ENCODE measurements at places on chromosomes 6 and 20.
A peak's percentile ranks its signal among the peaks of the same experiment; 100 is the strongest.

- DNase-seq: no peak
Measured at GRCh38 chr6:88166493-88167351, 575 bp upstream of the CNR1 start.

- no peak for DNase-seq
Measured at GRCh38 chr20:41265938-41266337, 51.6 kb downstream of the ZHX3 start.

DNA sequence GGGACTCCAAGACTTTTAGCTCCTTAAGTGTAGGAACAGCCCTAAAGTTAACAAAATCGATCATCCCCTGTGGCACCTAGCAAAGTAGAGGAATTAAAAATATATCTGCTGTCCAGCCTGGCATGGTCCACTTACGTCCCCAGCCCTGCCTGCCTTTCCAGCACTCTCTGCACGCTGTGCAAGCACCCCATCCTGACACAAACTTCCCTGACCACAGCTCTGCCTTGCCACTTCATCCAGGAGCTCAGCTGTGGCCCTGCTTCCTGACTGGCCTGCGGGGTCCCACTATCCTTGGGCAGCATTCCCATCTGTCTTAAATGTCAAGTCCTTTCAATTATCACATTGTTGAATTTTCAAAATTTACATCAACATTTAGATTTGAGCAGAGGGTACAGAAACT lies 39.0 kb downstream of the BLOC1S5 start:
- DNase-seq: no peak

DNA sequence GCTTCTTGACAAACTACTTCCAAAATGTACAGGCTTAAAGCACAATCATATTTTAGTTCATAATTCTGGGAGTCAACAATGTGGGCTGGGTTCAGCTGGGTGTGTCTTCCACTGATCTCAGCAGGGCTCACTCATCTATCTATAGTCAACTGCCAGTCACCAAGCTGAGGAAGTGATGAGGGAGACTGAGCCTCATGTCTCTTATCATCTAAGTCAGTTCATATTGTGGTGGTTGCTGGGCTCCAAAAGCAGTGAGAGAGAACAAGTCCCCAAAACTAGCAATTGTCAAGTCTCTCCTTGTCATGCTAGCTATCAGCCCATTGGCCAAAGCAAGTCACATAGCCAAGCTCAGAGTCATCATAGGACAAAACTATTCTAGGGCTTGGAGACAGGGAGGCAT lies 465.9 kb upstream of the ARID1B start:
- DNase-seq: no peak

GRCh38 chr6:50804283-50804682 lies 14.4 kb upstream of the TFAP2B start:
- DNase-seq: no peak

- no peak for DNase-seq
Measured at GRCh38 chr20:49569411-49570115, 1.6 kb upstream of the PTGIS start.

DNA sequence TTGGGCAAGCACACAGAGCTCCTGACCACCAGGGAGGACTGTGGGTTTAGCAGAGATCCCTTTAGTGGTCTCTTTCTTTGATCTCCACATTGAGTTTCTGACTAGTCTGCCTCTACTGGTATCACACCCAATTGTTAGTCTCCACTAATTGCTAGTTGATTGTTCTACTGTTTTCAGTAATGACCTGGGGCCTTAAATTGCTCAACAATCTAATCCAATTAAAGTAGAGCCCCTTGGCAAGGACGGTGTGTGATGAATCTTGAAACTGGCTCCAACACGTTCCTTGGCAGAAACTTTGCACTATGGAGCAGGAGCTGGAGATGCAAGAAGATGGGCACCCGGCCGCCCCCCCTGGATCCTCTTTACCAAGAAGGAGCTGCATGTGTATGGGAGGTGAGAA lies 12.3 kb downstream of the FAM50B start:
- DNase-seq: no peak

GRCh38 chr6:19369785-19370184 lies 467.4 kb upstream of the ID4 start:
- DNase-seq: peak; percentile 39

DNA sequence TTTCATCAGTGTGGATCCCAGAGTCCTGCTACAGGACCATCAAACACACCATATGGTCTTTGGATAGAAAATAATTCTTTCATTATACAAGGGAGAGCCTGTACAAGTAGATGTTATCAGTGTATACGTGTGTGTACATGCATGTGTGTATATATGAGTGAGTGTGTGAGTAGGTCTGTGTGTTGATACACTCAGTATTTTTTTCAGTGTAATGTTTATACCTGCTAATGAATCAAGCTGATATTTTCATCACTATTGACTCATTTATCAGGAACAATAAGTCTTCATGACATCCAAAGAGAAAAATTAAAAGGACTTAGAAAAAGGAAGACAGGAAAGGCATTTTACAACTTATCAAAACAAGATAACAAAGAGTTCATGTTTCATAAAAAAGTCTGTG lies 66.5 kb downstream of the EPM2A start:
- DNase-seq: peak; percentile 1

GRCh38 chr6:44636561-44637248 lies 249.2 kb downstream of the CDC5L start:
- no peak for DNase-seq

DNA sequence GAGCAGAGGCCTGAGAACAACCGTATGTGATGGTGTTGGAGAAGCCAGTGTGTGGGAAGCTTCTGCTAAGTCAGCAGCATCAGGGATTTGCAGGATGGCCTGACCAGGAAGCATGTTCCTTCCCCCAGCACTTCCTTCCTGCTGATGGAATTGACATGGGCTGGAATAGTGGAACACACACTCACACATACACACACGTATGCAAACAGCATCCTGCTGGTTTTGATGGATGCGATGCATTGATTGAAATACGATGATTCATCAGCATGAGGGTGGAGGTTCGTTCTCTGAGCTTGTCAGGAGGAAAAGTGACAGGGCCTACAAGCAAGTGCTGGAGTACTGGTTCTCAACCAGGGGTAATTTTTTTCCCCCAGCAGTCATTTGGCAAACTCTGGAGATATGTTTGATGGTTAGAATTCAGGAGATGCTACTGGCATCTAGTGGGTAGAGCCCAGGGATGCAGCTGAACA lies 229.1 kb downstream of the NFATC2 start:
- no peak for DNase-seq

GRCh38 chr6:89359561-89359960 lies 7.0 kb upstream of the UBE2J1 start:
- DNase-seq: peak; percentile 16

- DNase-seq: no peak
Measured at GRCh38 chr6:111200350-111201243, 113.3 kb downstream of the SLC16A10 start.

- DNase-seq: peak; percentile 89
Measured at GRCh38 chr6:111462770-111463391, 20.1 kb downstream of the REV3L start.

DNA sequence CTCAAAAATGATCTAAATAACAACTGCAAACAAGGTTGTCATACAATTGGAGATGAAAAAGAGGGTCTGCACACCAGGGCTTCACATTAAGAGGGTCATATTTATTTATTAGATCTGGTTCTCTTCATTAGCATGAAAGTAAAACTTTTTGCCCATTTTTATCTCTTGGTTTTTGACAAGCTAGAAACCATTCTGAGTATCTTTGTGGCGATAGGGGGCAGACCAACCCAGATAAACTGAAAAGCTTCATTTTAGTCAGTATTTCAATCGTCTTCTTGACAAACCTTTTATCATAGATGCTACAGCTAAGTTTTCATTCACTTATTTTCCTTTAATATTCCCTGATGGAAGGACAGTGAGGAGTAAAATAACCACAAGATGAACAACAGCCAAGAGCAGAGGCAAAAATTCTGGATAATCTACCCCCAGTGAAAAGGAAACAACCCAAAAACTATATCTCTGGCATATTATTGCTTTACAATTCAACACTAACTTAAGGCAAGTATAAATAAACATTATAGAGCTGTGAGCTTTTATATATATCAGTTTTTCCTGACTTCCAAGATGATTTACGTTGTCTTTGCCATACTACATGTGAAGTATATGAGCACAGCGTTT lies 45.2 kb downstream of the THEMIS start:
- peak; percentile 59 for DNase-seq

- DNase-seq: no peak
Measured at GRCh38 chr6:142884214-142885035, 60.6 kb downstream of the HIVEP2 start.

DNA sequence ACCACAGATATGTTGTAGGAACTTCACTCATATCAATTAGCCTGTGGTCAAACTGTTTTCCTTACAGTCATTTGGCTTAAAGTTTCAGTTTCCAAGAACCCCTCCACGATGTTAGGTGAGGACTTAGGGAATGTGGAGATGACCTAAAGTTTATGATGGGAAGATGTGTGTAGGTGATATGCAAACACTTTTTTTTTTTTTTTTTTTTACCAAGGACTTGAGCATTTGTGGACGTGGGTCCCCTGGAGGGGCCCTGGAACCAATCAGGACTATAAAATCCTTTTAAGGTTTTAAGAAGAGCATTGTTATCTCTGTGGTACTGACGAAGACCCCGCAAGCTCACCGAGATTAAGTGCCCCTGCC lies 478 bp upstream of the MTHFD1L start:
- DNase-seq: no peak

DNA sequence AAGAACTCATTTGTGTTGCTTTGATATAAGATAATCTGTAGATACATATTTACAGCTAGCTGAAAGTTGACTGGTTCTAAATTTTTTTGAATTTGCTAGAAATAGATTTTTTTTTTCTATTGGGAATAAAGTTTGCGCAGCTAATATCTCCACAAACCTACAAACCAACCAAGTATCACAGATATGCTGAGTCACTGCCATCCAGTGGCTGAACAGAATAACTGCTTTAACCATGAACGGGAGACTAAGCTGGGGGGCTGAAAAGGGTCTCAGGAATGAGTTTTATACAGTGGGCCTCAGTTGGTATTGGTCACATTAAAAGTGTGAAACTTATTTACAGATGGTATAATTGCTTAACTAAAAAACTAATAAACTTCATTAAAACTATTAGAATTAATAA lies 326.7 kb upstream of the CNR1 start:
- DNase-seq: peak; percentile 54

- no peak for DNase-seq
Measured at GRCh38 chr6:168319279-168320111, at the start of gene DACT2. DACT2 (minus strand) TSS chr6:168319777; CDS start chr6:168319633, 144 bp downstream.

- DNase-seq: no peak
Measured at GRCh38 chr6:97438011-97438671, 155.1 kb upstream of the MMS22L start.

- DNase-seq: no peak
Measured at GRCh38 chr6:119594907-119595306, 245.3 kb upstream of the MAN1A1 start.

DNA sequence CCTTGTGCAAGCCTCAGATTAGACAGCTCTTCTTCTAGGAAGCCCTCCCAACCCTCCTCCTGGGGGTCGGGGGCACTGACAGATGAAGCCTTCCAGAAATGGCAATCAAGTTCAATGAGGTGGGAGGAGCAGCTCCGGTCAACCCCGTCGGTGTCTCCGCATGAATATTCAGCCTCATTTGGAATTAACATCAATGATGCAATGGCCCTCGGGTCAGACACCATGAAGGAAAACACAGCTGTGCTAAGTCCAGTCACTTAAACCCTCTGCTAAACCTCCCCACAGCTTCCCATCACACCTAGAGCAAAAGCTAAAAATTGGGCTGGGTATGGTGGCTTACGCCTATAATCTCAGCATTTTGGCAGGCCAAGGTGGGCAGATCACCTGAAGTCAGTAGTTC lies 36.5 kb downstream of the ZNF217 start:
- no peak for DNase-seq

DNA sequence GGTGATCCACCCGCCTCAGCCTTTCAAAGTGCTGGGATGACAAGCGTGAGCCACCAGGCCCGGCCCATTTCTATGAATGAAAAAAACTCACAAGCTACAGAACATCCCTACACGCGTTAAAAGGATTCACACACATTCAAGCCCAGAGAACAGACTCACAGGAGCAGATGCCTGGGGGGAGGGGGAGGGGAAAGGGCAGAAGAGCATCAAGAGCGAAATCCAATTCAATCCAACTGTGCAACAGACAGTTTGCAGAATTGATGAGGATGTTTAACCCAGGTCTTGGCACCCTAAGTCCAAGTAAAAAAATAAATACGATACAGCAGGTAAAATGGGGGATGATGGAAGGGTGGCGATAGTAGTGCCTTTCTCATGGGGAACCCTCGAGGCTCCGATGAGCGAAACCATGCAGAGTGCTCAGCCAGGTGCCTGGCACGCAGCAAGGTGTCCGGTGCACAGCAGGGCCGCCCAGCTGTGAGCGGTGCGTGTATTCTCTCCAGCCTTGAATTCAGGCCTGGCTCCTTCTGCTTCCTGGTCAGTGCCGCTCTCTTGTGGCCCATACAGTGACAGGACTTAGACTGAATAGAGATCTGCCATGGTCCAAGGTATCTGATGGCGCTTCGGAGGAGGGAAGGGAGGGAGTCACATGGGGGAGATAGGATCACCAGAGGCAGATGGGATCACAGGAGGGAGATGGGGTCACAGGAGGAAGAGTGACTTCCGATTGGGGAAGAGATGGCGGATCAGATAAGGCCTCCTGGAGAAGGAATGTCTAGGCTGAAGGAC lies 35.4 kb upstream of the ANGPT4 start:
- DNase-seq: no peak

DNA sequence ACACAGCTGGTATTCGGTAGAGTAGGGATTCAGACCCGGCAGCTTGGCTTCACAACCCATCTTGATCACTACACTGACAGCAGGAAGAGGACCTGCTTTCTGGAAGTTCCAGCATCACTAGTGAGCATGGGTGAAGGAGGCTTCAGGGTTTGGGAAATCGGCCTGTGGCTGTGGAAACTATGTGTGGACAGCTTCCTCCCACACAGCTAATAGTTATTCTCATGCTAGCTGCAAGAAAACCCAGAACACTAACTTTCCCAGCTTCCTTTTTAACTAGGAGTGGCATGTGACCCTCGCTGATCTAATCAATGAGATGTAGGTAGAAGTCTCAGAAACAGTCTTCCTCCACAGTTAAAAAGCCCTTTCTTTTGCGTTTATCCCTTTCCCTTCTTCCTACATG lies 36.3 kb upstream of the SIRPA start:
- DNase-seq: no peak

GRCh38 chr6:135162678-135163439 lies 18.2 kb upstream of the MYB start:
- DNase-seq: peak; percentile 27

- DNase-seq: no peak
Measured at GRCh38 chr6:74609871-74610270, 596.0 kb downstream of the COL12A1 start.

GRCh38 chr20:2005359-2005758 lies 11.5 kb upstream of the PDYN start:
- peak; percentile 1 for DNase-seq

- DNase-seq: peak; percentile 94
Measured at GRCh38 chr6:26556263-26557070, 18.3 kb downstream of the HMGN4 start.
